Activated CD4-positive, alpha-beta memory T cell treated with anti-CD3 and anti-CD28 coated beads for 36 hours (primary cell): ENCODE measurements at places on chromosomes 11 and 22. TPM values are rescaled to one million over a fixed set of nuclear protein-coding genes. Genes with fewer than 3 reads are reported as not detected.
A peak's percentile ranks its signal among the peaks of the same experiment; 100 is the strongest.

- H3K36me3 ChIP-seq: peaks cover 4% of the 10 kb centered on the region
- DNase-seq: no peak
- H3K27me3 ChIP-seq: no peaks in the 10 kb centered on the region
- no peak overlapping the region for H3K27ac ChIP-seq
- H3K4me1 ChIP-seq: peaks cover 5% of the 10 kb centered on the region
Measured at GRCh38 chr22:37922191-37922590, 16.1 kb downstream of the MICALL1 start.

- no peaks in the 10 kb centered on the region for H3K27me3 ChIP-seq
- DNase-seq: no peak
- no peaks in the 10 kb centered on the region for H3K4me1 ChIP-seq
- no peak overlapping the region for H3K4me3 ChIP-seq
- no peak overlapping the region for H3K27ac ChIP-seq
Measured at GRCh38 chr11:2564588-2565425, 120.0 kb downstream of the KCNQ1 start.

GRCh38 chr11:118911880-118912741, 13.6 kb downstream of the BCL9L start:
- peak overlapping the region; percentile 100 for H3K27ac ChIP-seq
- peak overlapping the region; percentile 75 for H3K4me3 ChIP-seq

GRCh38 chr22:23149743-23150238, 4.5 kb downstream of the RAB36 start:
- DNase-seq: no peak
- no peaks in the 10 kb centered on the region for H3K36me3 ChIP-seq
- peaks cover 14% of the 10 kb centered on the region for H3K4me1 ChIP-seq
- H3K27me3 ChIP-seq: no peaks in the 10 kb centered on the region

ELMOD1 gene
- total RNA-seq: 0.12 TPM

A4GALT gene
- not detected for total RNA-seq

HBE1 gene
- total RNA-seq: not detected

TRIM49 gene
- not detected for total RNA-seq

MRGPRX3 gene
- total RNA-seq: not detected
